ENCODE measurements at places on chromosomes 16 and 17.

DNA sequence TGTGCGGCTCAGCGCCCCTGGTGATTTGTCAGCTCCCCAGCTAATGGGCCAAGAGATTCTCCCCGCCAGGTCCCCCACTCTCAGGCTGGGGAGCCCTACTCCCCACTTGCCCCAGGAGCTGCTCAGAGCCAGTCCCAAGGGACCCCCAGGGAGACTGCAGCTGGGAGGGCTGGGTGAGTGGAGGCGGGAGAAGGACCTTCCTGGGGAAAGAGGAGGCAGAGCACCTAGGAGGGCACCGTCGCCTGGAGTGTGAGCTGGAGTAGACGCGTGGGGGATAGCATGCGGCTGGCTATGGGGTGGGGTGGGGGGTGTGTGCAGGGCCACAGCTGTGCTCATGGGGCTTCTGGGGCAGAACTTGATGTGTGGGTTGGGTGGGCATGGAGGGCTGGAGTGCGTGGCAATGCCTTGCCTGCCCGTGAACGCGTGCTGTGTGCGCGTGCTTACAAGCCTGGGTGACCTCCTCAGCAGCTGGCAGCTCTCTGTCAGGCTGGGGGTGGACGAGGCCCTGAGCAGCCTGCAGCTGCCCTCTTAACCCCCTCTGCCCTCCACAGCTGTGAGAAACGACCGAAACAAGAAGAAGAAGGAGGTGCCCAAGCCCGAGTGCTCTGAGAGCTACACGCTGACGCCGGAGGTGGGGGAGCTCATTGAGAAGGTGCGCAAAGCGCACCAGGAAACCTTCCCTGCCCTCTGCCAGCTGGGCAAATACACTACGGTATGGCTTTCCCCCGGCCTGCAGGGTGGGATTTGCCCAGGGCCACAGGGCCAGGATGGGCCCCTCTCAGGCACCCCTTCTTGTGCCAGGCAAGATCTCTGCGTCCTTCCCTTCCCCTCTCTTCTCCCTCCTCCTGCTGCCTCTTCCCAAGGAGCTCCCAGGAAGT, 12.9 kb downstream of the GJD3 start:
- DNase-seq: no peak

DNA sequence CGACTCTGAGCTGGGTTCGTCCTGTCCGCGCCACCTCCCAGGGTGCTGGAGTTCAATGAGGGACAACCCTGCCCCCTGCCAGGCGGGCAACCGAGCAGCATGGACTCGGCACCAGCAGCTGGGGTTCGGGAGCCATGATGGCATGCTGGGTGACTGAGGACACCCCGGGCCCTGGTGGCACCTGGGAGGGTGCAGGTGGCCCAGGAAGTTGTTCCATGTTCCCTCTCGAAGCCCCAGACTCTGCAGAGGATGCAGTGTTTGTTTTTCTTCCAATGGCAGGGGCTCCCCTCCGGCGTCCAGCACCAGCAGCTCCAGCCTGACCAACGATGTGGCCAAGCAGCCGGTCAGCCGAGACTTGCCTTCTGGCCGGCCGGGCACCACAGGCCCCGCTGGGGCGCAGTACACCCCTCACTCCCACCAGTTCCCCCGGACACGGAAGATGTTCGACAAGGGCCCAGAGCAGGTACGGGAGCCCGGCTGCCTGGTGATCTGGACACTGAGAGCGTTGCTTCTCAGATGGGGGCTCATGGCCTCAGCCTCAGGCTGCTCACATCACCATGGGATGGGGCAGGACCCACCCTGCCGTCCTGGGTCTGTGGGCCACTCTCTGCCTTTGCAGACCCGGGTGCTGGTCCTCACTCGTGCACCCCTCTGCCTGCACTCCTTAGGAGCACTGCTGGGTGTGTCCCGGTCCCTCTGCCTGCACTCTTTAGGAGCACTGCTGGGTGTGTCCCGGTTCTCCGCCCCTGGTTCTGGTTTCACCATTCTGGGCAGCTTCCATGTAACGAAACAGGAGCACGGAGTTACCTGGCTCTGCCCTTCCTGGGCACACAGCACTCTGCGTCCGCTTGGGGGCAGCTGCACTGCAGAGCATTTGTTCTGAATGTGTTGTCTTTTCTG, 68.2 kb upstream of the CHMP6 start:
- no peak for DNase-seq

- no peak for DNase-seq
These were observed 582.6 kb upstream of the CDH5 start for GRCh38 chr16:65783709-65784474.

- no peak for DNase-seq
These were observed 2.0 kb upstream of the HSD17B2 start for GRCh38 chr16:82033006-82033405.

- no peak for DNase-seq
These were observed 7.9 kb upstream of the WFIKKN1 start for GRCh38 chr16:622920-623280.

DNA sequence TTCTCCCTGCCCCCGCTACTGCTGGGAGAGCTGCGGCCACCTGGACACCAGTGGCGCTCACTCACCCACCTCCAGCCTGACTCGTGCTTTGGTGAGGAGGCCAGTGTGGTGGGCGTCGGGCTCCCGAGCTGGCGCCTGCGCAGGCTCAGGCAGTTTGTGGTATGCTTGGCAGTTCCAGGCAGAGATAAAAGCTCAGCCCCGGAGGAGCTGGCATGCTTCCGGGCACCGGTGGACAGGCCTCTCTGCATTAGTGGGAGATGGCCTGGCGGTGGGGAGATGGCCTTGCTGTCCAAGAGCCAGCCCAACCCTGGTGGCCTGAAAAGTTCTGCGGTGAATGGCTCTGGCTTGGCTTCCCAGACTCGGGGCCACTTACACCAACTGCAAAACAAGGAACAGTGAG, 4.1 kb downstream of the ADGRG1 start:
- DNase-seq: no peak

- no peak for DNase-seq
These were observed 186.5 kb upstream of the CCL2 start for GRCh38 chr17:34068571-34068970.

GRCh38 chr17:65334406-65334805, 197.2 kb downstream of the RGS9 start:
- no peak for DNase-seq

DNA sequence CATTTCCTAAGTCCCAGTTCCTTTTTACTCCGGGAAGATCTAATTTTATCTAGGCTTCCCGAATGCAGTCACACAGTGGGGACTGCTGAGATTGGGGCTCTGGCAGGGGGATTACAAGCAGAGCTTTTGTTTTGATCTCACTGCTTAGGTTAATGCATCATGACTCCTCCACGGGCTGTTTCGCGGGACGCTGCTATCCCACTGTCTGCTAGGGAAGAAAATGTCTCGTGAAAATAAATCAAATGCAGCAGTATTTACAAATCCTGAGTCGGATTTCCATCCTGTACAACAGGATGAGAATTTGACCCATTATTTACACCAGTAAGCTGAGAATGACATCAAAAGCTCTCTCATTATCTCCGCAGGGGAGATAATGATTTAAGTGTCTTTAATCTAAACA, 83.8 kb downstream of the CDH11 start:
- DNase-seq: no peak

GRCh38 chr17:51079049-51079448, 41.6 kb downstream of the SPAG9 start:
- peak; percentile 48 for DNase-seq

DNA sequence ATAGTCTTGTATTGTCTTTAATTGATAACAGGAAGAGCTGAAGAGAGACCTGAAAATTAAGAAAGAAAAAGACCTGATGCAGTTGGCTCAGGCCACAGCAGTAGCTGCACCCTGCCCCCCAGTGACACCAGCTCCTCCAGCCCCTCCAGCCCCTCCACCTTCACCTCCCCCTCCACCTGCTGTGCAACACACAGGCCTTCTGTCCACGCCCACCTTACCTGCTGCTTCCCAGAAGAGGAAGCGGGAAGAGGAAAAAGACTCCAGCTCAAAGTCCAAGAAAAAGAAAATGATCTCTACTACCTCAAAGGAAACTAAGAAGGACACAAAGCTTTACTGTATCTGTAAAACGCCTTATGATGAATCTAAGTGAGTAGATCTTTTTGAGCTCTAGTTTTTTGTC, 36.8 kb downstream of the C17orf58 start:
- no peak for DNase-seq

DNA sequence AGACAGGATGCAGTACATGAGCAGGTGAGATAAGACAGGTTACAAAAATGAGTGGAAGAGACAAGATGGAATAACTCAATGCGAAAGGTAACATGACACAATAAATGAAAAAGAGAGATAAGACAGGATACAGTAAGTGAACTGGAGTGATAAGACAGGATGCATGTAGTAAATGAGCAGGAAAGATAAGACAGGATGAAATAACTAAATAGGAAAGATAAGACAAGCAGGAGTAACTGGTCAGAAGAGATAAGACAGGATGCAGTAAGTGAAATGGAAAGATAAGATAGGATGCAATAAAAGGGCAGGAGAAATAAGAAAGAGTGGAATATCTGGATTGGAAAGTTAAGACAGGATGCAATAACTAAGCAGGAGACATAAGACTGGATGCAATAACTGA, 8.3 kb upstream of the MYH4 start:
- no peak for DNase-seq

DNA sequence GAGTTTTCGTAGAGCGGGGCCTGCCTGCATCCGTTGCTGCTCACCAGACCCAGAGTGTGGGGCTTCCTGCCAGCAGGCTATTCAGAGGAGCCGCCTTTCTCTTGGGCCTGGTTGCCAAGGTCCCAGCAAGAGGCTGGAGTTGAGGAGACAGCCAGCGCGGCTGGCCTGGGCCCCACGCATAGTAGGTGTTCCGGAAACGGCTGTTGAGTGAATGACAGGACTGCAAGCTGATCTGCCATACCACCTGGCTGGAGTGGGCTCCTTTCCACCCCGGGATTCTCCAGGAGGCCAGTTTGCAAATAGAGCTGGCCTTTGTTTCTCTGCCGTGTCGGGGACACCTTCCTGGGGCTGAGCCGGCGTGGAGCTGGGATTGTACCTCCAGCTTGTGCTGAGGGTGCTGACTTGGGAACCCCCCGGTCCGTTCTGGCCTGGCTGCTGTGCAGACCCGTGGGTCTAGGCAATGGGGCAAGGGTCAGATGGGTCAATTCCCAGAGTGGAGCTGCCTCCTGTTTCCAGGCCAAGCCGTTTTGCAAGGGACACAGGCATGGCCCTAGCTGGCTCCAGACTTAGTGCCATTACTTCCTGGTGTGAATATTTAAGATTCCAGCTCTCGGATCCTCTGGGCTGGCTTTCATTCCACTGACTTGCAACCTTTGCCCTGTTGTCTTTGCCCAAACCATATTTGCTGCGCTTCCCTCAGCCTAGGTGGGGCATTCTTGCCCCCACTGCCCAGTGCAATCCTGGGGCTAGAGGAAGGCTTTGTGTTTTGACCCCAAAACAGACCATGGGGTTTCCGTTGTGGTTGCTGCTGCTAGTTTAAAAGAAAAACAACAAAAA, 68.8 kb downstream of the CMIP start:
- DNase-seq: peak; percentile 45

- no peak for DNase-seq
These were observed 4.8 kb upstream of the ERBB2 start for GRCh38 chr17:39695089-39695474.

- DNase-seq: peak; percentile 41
These were observed 577 bp downstream of the TTC19 start for GRCh38 chr17:15999974-16000827.

DNA sequence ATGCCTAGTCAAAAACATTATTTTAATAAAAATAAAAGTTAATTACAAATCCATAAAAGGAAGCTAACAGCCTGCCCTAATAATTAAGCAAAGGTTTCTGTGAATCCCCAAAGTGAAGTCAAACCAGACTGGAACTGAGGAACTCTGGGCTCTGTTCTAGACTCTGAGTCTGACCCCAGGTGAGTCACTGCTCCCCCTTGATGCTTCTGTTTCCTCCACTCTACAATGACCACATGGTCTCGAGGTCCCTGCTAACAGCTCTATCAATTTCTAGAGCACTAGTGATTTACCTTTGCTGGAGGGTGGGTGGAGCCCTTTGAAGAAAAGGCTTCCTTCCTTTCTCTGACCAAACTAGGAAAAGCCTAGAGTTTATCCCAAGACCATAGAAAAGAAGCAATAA, 32.4 kb downstream of the XPO6 start:
- DNase-seq: no peak

DNA sequence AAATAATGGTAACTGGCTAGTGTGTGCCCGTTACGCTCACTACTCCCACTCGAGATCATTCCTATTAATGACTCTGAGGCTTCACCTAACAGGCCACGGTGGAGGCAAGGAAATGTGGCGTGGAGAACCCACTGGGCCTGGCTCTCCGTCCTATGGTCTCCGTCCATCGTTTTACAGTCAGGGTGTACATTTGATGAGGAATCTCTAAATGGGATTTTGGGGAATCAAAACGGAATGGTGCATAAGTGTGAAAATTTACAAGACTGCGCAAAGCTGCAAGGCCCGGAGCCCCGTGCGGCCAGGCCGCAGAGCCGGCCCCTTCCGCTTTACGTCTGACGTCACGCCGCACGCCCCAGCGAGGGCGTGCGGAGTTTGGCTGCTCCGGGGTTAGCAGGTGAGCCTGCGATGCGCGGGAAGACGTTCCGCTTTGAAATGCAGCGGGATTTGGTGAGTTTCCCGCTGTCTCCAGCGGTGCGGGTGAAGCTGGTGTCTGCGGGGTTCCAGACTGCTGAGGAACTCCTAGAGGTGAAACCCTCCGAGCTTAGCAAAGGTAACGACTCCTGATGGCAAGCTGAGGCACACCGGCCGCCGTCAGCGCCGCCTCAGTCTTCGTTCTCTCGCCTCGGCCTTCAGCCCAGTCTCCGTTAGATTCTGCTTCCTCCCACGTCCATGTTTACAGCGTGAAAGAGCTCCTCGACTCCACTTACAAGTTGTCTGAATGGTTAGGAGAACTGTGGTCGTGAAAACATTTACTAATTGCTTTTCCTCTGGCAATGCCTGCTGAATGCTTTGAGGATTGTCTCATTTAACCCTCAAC, at the start of gene RAD51C:
Gene RAD51C, plus strand, starts transcription at position 364 of the 817 bp plus-strand sequence. Its CDS starts 42 bp downstream, at position 406.
- peak; percentile 92 for DNase-seq

GRCh38 chr16:53495325-53495724, 7.7 kb downstream of the AKTIP start:
- DNase-seq: no peak

DNA sequence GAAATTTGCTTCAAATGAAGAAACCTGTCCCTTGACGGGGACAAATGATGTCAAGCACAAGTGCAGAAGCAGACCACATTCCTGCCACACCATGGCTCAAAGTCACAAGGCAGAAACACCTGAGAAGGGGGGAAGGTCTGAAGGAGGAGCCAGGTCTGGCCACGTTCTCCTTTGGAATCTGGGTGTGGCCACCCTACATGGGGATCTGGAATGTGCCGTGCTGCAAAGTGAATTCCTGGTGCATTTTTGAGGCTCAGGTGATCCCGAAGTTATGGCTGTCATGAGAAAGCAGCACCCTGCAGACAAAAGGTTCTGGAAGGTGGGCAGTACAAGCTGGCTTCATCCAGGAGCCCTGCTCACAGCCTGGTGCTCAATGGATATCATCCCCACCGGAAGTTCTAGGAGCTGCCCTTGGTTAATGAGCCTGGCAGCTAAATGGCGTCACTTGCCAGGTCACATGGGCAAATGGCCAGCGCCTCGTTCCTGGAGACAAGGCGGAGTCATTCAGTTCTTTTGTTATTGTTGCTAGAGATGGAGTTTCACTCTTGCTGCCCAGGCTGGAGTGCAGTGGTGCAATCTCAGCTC, 20.1 kb upstream of the ADCY9 start:
- DNase-seq: no peak

GRCh38 chr16:57345021-57345420, 13.6 kb upstream of the CCL22 start:
- no peak for DNase-seq

- no peak for DNase-seq
These were observed 4.7 kb downstream of the SLC13A5 start for GRCh38 chr17:6708357-6708961.

- no peak for DNase-seq
These were observed 221.3 kb upstream of the ASIC2 start for GRCh38 chr17:33514369-33514768.
